ENCODE measurements at places on chromosomes 13 and 19.
A peak's percentile ranks its signal among the peaks of the same experiment; 100 is the strongest.

- no peak for DNase-seq
Measured at GRCh38 chr13:89748716-89749115, 1598.8 kb upstream of the MIR17HG start.

GRCh38 chr13:77860507-77860981 lies 58.1 kb downstream of the EDNRB start:
- peak; percentile 8 for DNase-seq

- no peak for DNase-seq
Measured at GRCh38 chr19:40718774-40719391, 2.0 kb downstream of the ITPKC start.

DNA sequence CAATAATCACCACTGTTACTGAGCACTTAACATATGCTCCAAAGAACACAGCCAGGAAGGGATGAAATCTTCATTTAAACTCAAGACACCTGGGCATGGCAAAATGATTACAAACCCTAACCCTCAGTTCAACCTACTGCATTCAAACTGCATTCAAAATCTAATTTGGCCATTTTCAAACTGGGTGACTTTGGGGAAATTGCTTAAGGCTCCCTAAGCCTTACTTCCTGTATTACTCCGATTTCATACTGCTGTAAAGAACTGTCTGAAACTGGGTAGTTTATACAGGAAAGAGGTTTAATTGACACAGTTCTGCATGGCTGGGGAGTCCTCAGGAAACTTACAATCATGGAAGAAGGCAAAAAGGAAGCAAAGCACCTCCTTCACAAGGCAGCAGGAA lies 50.4 kb downstream of the CBY2 start:
- DNase-seq: no peak

GRCh38 chr19:17457616-17458015 lies 3.1 kb downstream of the NXNL1 start:
- no peak for DNase-seq

DNA sequence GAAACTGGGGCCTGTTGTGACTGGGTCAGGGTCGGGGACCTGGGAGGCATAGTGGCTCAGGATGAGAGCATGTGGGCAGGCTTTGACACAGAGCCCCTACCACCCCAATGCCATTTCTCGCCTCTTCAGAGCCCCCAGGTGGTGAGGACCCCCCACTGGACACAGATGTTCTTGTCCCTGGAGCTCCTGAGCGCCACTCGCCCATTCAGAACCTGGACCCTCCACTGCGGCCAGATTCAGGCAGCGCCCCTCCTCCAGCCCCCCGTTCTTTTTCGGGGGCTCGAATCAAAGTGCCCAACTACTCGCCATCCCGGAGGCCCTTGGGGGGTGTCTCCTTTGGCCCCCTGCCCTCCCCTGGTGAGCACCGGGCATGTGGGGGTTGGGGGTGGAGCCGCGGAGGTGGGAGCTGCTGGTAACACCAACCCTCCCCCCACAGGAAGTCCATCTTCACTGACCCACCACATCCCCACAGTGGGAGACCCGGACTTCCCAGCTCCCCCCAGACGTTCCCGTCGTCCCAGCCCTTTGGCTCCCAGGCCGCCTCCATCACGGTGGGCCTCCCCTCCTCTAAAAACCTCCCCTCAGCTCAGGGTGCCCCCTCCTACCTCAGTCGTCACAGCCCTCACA lies 10.4 kb downstream of the IGFLR1 start:
- DNase-seq: no peak

DNA sequence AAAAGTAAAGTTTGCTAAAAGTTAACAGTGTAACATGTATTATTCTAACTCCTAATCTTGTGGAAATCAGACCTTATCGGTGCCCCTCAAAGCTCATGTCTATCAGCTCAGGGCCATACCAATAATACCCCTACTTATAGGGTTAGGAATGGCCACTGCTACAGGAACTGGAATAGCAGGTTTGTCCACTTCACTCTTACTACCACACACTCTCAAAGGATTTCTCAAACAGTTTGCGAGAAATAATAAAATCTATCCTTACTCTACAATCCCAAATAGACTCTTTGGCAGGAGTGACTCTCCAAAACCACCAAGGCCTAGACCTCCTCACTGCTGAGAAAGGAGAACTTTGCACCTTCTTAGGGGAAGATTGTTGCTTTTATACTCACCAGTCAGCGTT lies 1677.7 kb downstream of the OLFM4 start:
- DNase-seq: no peak

DNA sequence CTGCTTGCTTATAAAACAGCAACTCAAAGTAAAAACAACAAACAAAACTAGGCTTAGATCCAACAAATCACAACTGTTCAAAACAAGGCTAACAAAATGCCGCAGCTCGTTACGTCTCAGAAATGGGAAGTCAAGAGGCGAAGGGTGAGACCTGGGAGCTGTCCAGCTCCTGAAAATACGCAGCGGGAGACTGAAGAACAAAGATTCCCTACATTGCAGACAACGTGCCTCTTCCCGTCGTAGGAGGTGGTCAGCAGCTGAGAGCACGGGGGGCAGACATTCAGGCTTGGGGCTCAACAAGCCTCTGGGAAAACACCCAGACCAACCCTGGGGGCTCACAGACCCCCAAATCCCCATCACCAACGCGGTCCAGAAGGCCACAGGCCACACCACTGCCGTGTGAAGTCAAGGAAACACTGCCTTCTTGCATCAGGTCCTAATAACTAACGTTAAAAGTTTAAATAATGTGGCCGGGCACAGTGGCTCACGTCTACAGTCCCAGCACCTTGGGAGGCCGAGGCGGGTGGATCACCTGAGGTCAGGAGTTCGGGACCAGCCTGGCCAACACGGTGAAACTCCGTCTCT lies 13.5 kb downstream of the PLPP2 start:
- DNase-seq: no peak

GRCh38 chr13:23710366-23710765 lies 140.2 kb downstream of the TNFRSF19 start:
- no peak for DNase-seq

DNA sequence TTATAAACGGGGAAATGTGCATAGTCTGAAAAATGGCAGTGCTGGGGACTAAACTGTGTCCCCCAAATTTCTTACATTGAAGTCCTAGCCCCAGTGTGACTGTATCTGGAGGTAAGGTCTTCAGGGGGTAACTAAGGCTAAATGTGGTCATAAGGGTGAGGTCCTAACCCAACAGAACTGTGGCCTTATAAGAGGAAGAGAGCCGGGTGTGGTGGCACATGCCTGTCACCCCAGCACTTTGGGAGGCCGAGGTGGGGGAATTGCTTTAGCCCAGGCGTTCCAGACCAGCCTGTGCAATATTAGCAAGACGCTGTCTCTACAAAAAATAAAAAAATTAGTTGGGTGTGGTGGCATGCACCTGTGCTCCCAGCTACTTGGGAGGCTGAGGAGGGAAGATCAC lies 17.8 kb downstream of the PROZ start:
- DNase-seq: no peak

- no peak for DNase-seq
Measured at GRCh38 chr19:12788682-12789097, 2.6 kb upstream of the JUNB start.

DNA sequence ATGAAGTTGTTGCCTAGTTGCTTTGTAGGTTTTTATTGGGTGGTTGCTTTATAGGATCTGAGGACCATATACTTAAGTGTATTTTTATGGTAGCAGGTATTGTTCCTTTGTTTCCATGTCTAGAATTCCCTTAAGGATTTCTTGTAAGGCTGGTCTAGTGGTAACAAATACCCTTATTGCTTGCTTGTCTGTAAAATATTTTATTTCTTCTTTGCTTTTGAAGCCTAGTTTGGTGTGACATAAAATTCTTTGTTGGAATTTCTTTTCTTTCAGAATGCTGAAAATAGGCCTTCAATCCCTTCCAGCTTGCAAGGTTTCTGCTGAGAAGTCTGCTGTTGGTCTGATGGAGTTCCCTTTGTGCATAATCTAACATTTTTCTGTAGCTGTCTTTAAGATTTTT lies 18.1 kb upstream of the ZSCAN5A start:
- no peak for DNase-seq

DNA sequence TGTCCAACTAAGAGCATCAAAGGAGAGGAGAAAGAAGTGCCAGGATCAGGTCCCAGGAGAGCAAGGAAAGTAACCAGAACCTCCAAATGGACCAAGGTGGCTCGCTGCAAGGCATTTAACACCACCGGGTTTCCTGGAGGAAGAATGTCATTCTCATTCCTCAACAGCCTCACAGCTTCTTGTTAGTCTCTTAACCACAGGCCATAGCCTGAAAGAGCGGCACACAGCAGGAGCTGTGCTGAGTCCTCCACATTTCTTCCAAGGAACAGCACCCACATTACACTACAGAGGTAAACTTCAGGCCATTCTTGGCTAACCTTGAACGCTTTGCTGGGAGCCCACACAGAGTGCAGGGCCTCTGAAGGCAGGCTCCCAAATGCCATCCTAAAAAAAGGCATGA lies 23.6 kb downstream of the DOCK9 start:
- no peak for DNase-seq

GRCh38 chr19:19296953-19297689 lies 23.2 kb downstream of the SUGP1 start:
- no peak for DNase-seq

DNA sequence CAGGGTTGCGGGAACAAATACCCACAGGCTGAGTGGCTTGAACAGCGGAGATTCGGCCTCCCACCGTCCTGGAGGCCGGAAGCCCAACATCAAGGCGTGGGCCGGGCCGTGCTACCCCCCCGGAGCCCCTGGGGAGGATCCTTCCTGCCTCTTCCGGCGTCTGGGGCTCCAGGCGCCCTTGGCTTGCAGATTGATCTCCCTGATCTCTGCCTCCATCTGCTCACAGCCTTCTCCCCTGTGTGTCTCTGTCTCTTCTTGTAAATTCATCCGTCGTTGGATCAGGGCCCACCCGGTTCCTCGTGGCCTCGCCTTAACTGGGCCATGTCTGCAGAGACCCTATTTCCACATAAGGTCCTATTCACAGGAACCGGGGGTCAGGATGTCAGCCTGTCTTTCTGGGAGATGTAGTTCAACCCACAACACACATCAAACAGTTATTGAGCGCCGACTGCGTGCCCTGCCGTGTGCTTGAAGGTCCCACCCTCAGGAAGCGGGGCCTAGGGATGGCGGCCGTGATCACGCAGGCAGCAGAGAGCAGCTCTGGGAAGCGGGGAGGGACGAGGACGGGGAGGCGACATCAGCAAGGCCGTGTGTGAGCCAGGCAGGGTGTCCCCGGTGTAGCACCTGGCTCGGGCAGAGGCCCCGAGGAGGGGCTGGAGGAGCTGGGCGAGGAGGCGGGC lies 21.3 kb downstream of the HCN2 start:
- DNase-seq: peak; percentile 78

DNA sequence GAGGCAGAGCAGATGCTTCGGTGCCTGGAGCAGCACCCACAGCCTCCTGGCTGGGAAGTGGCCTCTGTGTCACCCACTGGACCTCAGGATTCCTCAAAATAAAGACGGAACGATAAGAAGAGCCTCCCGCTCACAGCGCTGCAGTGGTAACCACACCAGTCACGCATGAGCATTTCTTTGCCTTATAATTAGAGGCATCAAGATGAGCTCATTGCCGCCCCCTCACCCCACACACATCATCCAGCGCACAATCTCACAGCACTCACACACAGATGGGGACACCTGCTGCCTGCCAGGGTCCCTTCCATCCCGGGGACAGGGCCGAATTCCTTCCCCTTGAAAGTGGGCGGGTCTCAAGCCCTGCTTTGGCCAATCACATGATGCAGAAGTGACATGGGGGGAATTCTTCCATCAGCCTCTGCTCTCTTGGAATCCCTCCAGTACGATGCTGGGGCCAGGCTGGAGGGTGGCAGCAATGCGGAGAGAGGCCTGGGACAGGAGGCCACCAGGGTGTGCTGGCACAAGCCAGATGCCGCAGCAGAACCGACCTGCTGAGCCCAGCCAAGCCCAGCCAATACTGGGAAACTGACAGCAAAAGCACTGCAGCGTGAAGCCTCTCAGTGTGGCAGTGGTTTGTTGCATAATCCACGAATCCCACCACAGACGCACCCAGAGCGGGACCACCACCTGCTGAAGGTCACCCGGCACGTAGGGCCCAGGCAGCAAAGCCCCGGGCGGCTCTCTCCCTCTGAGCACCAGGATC lies 16.0 kb downstream of the PIP5K1C start:
- no peak for DNase-seq

- DNase-seq: no peak
Measured at GRCh38 chr13:69828527-69828926, 279.1 kb upstream of the ATXN8OS start.

DNA sequence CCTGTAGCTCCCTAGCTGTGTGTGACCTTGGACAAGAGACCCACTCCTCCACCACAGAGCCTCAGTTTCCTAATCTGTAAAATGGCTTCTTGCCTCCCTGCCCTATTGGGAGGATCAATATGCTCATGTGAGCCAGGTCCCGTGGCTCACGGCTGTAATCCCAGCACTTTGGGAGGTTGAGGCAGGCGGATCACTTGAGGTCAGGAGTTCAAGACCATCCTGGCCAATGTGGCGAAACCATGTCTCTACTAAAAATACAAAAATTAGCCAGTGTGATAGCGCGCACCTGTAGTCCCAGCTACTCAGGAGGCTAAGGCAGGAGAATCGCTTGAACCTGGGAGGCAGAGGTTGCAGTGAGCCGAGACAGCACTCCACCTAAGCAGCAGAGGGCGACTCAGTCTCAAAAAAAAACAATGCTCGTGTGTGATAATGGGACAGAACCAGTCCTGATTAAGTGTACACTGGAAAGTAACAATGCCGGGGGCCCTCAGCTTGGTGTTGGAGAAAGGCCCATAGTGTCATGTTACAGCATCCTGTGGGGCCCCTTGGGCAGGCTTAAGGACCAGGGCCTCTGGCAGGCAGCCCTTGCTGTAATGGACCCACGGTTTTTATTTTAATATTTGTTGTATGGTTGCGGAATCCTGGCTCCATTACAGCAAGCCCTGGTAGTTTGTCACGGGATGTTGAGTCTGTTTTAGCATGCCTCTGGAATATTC lies 6.8 kb downstream of the RPS11 start:
- peak; percentile 54 for DNase-seq

GRCh38 chr13:30045916-30046704 lies 195.7 kb upstream of the UBL3 start:
- no peak for DNase-seq

GRCh38 chr19:50322931-50323781 lies 6.0 kb downstream of the KCNC3 start:
- no peak for DNase-seq

DNA sequence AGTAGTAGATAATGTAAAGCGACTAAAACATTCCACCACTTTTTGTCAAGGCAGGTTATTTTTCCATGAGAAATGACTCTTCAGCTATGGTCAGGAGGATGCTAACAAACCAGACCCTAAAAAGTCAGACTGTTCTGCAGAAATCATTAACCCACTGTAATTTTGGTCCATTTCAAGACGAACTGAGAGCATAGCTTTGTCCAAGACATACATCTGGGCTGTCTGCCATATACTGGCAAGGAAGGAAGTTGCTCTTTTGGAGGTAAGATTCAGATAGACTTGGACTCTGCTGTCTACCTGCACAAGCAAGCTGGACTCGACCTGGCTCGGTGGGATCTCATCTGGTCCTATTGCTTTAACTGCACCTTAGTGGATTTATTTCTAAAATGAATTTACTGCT lies 207.8 kb downstream of the POSTN start:
- DNase-seq: no peak

GRCh38 chr19:17281391-17282304 lies at the start of gene ANKLE1:
TSS of gene ANKLE1 (plus strand) at chr19:17281901. CDS start at chr19:17281921, 20 bp downstream.
- no peak for DNase-seq

Measured in SK-N-DZ (cell line).